ENCODE measurements at places on chromosomes 12 and 14.

GRCh38 chr12:92021666-92022035 lies 124.0 kb downstream of the BTG1 start:
- peak; percentile 43 for DNase-seq

GRCh38 chr12:43337571-43338444 lies 214.2 kb downstream of the ADAMTS20 start:
- DNase-seq, result no peak

GRCh38 chr12:17992002-17992656 lies 97.9 kb downstream of the RERGL start:
- DNase-seq, result peak; percentile 52

DNA sequence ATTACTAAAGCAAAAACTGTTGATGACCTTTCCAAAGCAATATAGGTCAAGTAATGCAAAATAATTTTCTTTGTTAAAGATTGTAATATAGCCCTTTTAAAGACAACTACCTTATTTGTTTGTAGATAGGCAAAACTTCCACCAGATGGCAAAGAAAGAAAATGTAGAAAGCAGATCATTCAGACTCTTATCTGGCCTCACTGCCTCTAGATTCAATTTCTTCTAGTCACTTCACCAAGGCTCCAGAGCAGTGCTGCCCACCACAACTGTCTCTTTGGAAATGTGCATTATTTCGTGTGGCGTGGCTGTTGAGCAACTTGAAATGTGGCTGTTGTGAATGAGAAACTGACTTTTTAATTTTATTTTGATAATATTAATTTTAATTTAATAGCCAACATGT lies 127.1 kb downstream of the ITPR2 start:
- DNase-seq, result no peak

GRCh38 chr14:87282266-87282665 lies 710.7 kb downstream of the GALC start:
- DNase-seq, result no peak

DNA sequence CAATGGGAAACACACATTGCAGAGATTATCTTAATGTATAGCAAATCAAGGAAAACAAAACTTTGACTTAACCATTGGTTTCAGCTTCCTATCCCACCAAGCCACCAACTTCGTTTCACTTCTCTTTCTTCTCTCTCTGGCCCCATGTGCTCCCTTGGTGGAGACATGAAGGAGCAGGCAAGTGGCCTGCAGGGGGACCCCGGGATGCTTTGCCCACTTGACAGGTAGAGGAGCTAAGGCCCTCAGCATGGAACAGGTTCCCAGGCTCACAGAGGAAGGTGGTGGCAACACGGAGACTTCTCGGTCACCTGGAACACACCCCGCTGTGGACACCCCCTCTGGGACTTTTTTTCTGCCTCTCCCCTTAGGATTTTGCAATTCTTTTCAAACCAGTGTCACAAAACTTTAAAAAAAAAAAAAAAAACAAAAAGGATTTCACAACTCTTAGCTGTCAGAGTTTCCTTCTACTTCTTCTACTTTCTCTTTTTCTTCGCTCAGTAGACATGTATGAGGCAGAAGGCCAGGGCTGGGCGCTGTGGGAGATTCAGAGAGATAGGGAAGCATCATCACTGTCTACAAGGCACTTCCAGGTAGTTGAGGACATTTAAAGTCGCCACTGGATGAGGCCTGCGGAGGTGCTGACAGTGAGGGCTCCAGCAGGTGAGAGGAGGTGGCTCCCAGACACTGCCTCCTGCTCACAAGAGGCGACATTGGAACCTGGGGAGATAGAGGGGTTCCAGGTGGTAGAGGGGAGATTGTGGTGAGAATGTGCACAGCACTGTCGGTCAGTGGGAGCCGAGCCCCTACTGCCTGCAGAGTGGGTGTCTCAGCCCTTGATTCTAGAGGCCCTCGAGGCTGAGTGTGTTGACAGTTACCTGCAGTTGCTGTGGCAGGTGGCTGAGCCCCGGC lies 119.6 kb downstream of the GCH1 start:
- peak; percentile 22 for DNase-seq

DNA sequence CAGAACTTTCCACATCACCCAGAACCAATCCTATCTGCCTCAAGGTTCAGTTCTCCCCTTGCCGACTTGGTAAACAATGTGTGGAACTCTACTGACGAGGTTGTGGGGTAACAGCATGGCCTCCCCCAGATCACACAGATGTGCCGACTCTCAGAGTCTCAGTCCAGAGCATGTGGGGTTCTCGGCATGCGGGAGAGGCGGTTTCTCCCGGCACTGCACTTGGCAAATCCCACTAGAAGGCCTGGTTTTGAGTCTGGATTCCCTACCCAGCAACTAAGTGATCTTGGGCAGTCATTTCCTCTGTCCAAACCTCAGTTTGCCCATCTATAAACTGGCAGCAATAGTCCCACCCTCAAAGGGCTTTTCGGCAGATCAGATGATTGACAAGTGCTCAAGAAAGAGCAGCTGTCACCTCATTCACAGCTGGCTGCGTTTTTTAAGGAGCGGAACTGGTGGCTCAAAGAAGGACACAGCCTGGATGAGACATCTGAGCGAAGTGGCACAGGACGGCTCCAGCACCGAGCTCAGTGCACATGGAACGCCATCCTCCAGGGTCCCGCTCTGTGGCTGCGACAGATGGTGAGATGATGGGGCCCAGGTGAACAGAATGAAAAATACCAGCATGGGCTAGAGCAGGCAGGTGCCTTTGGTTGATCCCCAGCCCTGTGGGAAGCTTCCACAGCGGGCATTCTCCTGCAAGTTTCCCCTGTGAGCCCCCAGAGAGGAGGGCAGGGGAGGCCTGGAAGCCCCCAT lies 7.3 kb downstream of the TESC start:
- DNase-seq, result no peak

GRCh38 chr12:109818905-109819500 lies 14.2 kb downstream of the TRPV4 start:
- DNase-seq, result no peak

DNA sequence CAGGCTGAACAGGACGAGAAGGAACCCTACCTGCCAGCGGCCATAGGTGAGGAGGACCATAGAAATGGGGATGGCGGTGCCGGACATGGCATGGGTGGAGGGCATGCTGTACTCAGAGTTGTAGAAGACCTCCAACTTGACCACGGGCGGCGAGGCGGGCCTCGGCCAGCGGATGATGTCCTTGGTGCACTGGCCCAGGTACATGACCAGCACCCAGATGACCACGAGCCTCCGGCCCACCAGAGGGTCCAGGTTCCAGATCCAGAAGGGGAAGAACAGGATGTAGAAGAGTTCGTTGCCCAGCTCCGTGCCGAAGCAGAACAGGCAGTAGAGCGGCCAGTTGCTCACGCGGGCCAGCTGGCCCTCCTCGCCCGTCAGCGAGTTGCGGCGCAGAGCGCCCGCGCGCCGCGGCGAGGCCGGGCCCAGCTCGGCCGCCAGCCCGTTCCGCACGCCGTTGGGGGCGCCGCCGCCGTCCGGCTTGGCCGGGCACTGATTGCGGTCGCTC lies 582 bp downstream of the SGPP1 start:
- peak; percentile 59 for DNase-seq

- no peak for DNase-seq
Measured at GRCh38 chr12:128592220-128592744, 231.5 kb downstream of the SLC15A4 start.

DNA sequence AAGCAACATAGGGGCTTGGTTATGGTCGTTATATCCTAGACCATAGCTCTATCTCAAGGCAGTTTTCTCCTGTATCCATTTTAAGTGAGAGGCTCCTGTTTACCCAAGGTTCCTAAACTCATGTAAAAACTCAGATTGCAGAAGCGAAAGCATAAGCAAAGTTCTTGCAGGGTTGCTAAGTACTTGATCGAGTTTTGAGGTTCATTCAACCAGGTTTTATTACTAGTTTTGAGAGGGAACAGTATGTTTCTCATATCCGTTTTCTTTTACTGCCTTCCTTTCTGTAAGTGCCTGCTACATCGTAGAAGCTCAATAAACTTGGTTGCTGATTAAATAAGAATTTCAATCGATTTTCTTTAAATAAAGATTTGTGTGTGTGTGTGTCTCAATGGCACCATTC lies 5.1 kb downstream of the AKAP3 start:
- no peak for DNase-seq

GRCh38 chr12:131425112-131426075 lies 285.5 kb upstream of the SFSWAP start:
- no peak for DNase-seq

- DNase-seq, result no peak
Measured at GRCh38 chr12:132946246-132946820, 9.8 kb downstream of the ZNF605 start.

GRCh38 chr12:63294327-63294632 lies 143.3 kb upstream of the AVPR1A start:
- no peak for DNase-seq
